ENCODE measurements at places on chromosomes 11 and 22. TPM values are rescaled to one million over a fixed set of nuclear protein-coding genes. Genes with fewer than 3 reads are reported as not detected.

Gene TEF
- total RNA-seq: 2.4 TPM

Gene UBASH3B
- total RNA-seq: 10.6 TPM

Gene OR4C13
- total RNA-seq: not detected

Gene ABCC8
- total RNA-seq: not detected

Gene PKNOX2
- total RNA-seq: not detected

Gene ZFP91
- total RNA-seq: 47.4 TPM

Gene HMOX1
- total RNA-seq: 7.3 TPM

Gene MPPED2
- total RNA-seq: not detected

DNA sequence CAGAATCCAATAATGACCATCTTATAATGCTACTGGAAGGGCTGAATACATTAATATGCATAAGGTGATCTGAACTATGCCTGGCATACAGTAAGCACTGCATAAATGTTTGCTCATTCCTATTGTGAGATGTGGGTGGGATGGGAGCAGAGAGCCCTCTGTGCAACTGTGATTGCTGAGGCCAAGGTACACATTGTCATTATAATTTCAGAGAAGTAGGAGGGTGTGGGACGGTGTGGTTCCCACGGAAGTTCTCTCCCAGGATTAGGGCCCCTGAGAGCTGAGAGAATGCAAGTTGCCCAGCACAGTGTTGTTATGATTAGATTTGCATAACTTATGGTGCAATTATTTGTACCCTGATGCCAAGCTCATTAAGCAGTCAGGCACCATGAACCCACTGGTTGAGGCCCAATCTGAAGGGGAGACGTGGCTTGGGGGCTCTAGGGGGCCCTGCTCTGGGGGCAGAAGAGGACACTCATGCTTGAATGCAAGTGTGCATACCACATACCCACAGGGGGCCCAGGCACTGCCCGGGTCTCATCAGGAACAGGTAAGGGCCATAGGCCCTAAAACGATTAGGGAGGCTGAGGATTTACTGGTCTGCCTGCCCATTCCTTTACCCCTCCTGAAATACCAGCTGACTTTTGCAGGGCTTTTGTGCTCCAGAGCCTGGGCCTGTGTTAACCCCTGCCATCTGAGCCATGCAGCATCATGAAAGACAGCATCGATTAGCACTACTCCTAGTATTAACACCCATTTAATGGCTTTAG lies 72.8 kb downstream of the THAP12 start:
- no peak for ATAC-seq

DNA sequence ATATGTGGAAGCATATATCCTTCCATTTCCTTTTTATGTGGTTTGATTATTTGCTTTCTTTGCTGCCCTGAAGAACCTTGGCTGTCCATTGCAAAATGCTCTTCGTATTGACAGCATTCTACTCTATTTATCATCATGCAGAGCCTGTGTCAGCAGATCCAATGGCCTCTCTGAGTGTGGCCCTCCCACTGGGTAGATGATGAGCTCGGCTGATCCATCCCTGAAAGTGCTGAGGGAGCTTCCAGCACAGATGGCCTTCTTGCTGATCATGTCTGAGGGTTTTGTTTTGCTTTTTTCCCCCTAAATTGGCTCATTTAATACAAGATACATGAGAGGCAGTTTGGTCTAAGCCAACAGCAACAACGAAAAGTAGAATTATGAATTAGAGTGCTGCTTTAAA lies 181.0 kb downstream of the GRIA4 start:
- ATAC-seq: no peak

DNA sequence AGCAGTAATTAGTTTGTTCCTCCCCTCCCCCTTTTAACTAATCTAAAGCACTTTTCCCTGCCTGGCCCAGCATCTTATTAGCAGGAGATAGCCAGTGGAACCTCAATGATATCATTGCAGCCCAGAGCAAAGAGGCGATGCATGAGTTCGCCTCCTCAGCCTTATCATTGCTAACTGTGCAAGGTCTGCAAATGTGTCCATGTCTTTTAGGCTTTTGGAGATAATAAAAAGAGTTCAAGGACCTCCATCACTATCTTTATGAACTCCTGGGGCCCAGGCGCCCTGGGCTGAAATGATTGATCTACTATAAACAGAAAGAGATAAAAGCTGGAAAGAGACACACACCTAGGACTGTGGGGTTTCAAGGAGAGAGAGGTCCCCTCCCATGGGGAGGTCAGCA lies 124.2 kb upstream of the TBCEL start:
- no peak for ATAC-seq

DNA sequence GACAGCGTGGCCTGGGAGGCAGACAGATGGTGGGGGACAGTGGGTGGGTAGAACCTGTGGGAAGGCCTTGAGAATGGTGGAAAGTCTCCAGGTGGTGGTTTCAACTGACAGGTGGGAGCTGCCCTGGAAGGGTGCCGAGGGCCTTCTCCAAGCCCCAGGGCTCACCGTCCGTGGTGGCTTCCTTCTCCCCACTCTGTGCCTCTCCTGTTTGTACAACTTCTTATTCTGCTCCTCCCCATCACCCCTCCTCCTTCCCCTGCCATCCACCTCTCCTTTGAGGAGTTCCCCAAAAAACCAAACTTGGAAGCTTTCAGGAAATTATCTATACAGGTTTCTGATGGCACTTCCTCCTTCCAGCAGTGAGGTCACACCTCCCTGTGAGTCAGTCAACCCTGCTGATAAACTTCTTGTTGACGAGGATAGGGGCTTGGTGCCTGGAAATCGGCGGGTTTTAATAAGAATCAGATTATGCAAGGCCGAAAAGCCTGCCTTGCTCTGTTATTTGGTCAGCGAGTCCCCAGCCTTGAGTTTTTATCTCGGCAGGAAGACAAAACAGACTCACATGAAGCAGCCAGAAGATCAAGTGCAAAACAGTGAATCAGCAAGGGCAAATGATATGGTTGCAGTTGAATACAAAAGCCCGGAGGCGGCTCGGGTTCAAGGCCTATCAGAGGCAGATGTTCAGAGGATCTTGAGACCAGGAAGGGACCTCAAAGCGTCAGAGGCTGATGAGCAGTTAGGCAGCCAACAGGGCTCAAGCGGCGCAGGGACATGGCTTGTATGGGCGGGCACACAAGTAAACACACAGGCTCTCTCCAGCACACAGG lies 9.5 kb upstream of the ST3GAL4 start:
- ATAC-seq: peak; percentile 18

DNA sequence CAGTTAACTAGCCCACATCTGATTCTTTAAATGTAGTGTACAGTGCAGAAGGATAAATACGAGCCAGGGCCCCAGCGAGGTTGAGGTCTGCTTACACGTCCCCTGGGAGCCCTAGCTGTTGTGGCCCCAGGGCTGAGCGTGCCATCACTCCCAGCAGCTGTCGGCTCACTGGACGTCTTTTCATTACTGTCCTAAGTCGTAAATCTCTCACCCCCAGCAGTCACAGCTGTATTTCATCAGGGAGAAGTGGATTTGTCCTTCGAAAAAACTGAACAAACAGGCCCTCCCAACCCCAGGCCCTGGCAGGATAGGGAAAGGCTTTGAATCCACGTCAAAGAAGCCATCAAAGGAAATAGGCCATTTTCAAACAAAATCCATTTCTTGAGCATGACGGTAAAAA lies 110.4 kb upstream of the CSNK2A3 start:
- no peak for ATAC-seq

GRCh38 chr22:32874385-32874784 lies 72.9 kb downstream of the TIMP3 start:
- no peak for ATAC-seq

DNA sequence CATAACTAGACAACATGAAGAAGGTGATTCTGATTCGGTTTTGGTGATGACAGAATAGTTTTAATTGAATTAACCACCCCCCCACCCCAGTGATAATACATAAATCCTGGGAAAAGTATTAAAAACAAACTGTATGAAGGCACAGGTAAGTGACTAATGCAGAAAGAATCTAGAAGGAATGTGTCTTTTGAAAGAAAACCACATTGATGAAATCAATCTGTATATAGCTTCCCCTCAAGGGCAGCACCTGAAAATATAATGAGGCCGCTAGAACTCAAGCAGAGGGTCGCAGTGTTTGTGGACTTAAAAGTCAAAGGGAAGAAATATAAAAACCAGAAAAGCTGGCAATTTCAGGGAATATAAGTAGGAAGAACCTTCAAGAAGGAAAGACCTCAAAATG lies 580.5 kb upstream of the CHORDC1 start:
- no peak for ATAC-seq

DNA sequence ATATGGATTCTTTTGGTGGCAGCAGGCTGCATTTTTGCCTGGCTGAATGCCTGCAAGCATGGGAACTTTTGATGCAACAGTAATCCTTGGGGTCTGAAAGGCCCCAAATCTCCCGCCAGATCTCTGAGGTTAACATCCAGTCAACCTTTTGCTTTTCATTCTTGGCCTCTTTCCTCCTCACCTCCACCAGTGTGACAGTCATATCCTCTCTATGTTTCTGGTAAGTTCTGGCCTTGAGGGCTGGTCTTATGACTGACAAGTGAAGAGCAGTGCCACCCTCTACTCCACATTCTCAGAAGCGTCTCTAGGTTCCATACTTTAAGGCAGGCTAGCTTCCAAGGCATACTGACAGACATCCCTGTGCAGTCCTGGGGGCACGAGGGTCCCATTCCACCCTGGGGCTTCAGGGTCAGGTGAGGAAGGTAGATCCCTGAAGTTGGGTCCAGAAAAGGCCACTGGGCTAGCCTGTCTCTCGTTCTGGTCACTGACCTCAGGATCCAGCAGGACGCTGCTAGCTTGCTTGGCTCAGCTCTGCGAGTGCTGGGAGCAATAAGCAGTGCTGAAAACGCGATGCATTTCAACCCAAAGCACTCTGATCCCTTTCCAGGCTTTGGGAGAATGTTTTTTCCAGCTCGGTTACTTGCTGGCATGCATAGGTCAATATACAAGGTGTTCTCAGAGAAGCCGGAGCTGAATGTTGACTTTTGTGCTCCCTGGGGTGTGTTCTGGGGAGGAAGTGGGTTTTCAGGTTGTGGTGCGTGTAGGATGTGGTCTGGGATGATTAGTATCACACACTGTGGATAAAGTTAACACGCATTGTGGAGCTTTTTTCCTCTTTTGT lies 75.2 kb downstream of the PTPRJ start:
- peak; percentile 96 for ATAC-seq

DNA sequence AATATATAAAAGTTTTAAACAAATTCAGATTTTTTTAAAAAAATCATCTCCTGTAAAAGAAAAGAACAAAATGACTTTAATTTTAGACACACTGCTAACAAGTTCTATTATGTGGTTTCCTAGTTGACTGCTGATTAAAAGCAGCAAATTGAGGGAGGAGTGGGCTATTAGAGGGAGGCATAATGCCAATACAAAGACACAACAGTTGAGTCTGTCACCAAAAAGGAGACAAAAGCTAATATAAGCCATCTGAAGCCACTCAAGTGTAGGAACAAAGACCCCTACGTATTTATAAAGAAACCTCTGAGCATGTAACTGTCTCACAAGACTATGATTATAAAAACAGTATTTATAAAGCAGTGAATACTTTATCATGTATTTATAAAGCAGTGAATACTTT lies 28.6 kb downstream of the TMEM123 start:
- no peak for ATAC-seq

DNA sequence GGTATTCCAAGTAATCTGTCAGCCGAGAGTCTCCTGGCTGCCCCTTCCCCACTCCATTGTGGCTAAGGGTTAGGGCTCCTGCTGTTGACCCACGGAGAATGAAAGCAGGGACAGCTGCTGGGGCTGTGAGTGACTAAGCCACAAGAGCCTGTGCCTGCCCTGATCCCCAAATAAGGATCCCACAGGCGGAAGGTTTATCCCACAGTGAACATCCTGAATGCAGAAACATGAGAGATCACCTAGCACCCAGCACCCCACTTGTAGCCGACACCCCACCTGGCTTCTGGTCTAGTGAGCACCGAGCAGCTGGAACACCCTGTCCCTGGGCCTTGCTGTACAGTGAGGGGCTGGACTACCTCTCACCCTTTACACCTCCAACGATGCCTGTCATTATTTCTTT lies 117.7 kb upstream of the LMO1 start:
- no peak for ATAC-seq

DNA sequence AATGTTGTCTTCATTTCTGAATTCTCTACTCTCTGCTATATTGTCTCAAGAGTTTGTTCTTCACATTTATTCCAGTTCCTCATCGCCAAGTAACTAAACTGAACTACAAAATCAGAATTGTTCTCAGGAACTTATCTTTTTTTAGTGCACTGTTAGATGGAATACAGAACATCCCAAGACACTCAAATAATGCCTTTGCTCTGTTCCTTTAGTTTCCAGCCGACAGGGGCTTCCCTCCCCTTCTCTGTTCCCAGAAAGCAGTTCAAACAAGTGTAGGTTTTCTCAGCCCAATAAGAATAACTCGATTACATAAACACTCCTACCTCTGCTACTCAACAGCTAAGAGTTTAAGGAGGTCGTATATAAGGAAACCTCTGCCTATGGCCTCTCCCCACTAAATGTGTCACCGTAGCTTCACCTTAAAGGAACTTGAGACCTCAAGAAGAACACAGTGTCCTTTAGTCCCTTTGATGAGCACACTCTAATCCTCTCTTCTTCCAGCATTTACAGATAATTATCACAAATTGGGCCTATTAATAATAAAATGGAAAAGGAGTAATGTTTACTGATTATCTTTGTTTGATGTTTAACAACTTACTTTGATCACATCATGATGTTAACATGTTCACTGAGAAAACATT lies 6.9 kb downstream of the POU2AF3 start:
- ATAC-seq: no peak

DNA sequence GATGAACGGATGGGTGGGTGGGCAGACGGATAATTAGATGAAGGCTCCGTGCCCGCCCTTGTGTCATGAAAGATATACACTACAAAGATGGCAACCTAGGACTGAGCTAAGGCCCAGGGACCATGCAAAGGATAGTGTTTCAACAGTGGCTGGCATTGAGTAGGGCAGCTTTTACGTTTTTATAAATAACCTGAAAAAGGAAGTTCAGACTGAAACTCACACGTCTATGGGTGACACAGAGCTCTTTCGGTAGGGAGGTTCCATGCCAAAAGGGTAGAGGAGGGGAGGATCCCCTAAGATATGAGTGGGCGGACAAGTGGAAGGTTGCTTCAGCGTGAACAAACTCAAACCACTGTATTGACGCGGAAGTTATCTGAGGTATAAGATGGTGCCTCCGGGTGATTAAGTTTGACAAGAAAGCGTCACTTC lies 90.5 kb downstream of the UBASH3B start:
- peak; percentile 75 for ATAC-seq

- no peak for ATAC-seq
Observed at GRCh38 chr11:10522921-10523320, 18.1 kb downstream of the RNF141 start.

DNA sequence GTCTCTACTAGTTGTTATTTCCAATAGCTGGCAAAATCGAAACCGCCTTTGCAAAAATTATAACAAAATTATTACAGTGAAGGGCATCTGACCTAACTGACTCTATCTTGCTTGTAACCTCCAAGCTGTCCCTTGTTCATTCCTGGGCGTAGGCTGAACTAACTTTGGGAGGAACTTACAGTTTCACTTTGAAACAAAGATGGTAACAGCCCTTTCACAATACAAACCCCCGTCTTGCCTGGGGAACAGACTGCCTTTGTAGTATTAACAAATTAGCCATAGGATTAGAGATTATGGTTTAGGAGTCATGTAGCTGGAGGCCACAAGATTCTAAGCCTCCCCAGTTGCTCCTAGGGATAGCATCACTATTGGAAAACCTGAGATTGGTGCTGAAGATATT lies 131.6 kb upstream of the HSD17B12 start:
- ATAC-seq: no peak
